ENCODE measurements at places on chromosomes 5 and 9.

GRCh38 chr5:159353661-159354252 lies 23.5 kb upstream of the IL12B start:
- no peak for DNase-seq

DNA sequence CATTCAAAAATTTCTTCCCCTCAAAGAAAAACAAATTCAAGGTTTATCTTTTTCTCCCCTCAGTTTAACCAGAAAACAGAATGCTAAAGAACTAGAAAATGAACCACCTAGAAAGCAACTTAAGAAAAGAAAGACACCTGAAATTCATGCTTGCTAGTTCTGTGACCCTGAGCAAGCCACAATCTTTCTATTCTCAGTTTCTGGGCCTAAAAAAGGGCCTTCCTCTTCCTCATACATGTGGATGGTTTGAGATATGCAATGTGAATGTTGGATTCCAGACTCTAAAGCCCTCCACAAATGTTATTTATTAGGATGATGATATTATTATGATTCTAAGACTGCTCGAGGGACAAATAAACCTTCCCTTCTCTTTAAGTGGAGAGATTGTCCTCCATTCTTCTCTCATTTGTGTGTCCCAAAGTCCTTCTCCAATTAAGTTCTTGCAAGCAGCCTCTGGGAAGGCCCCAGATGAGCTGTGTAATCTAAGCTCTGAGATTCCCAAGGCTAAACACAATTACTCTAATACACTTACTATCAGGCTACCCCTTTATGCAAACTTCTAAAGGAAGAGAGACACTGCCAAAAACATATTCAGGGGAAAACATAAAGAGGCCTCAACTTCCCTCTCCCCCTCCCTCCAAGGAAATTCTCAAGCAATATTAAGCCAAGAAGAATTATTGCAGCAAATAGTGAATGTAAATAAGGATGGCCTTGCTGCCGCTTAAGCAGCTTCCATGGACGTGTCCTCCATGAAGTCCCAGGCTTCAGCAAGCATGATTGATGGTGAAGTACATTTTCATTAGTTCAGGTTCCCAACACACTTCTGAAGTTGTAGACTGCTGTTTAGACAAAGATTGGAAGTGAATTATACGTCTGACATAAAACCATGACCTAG lies 80.2 kb downstream of the PRKACG start:
- DNase-seq, result no peak

DNA sequence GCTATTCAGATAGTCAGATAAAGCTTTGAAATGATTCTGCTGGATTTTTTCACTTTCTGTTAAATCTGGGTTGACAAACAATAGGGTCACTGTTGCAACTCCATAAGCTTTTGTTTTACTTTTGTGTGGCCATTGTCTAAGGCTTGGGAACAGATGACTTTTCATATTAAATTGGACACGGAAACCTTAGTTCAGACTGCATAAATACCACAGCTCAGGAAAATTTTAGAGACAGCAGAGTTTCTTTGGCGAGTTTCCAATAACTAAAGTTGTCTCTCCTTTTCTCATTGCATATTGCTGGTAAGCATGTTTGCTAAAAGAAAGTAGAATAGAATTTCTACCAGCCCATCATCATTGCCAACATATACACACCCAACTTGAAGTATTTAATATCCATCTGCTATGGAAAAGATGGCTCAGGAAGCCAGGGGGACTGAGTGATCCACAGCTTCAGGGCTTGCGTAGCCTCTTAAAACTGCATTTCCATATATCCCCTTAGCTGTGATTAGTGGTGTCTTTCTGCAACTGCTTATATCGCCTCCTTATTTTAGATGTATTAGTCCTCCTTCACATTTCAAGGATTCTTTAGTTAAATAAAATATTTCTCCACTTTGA lies 168.2 kb downstream of the ARHGAP26 start:
- no peak for DNase-seq

DNA sequence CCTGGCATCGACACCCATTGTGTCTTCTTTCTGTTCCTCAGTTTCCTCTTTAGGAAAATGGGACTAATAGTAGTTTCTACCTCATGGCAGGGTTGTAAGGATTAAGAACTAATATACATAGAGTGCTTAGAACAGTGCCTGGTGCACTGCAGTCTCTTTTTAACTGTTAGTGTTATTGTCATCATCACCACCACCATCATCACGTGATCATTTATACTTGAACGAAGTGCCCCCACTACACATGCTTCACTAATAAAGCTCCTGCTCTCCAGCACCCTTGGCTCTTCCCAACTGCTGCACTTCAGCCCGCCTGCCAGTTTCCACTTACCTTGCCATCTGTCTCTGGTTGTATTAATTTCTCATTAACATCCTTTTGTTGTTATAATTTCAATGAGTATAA lies 35.8 kb upstream of the MAST4 start:
- no peak for DNase-seq
